Hippocampal formation (tissue), 2 donors: ENCODE measurements at places on chromosomes 6 and 20.

DNA sequence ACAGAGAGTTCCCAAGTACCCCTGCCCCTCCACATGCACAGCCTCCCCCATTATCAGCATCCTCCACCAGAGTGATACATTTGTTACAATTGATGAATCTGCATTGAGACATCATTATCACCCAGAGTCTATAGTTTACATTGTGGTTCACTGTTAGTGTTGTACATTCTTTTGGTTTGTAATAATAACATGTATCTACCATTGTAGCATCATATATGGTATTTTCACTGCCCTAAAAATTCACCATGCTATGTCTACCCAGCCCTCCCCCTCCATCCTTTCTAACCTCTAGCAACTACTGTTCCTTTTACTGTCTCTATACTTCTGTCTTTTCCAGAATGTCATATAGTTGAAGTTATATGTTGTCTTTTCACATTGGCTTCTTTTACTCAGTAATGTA, 273.9 kb upstream of the RNF217 start:
- DNase-seq: no peak

DNA sequence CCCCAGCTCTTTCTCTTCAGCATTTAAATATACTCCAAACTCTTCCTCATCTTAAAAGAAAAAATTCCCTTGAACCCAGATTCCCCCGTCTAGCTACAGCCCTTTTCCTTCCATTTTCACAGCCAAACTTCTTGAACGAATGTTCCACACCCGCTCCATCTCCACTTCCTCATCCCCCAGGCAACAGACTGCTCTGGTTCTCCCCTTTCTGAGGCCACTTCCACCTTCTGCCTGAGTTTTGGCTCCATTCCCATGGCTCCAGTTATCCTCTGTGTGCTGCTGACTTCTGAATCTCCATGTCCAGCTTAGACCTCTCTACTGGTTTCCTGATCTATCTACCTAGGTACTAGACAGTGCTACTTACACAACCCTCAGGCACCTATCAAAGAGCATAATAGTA, 106.4 kb downstream of the RALGAPA2 start:
- no peak for DNase-seq

GRCh38 chr6:39230654-39231035, 1.4 kb upstream of the KCNK5 start:
- no peak for DNase-seq

- DNase-seq: no peak
Measured at GRCh38 chr20:16314320-16314719, 258.9 kb downstream of the KIF16B start.

- no peak for DNase-seq
Measured at GRCh38 chr20:62480318-62480717, 4.5 kb upstream of the GATA5 start.

DNA sequence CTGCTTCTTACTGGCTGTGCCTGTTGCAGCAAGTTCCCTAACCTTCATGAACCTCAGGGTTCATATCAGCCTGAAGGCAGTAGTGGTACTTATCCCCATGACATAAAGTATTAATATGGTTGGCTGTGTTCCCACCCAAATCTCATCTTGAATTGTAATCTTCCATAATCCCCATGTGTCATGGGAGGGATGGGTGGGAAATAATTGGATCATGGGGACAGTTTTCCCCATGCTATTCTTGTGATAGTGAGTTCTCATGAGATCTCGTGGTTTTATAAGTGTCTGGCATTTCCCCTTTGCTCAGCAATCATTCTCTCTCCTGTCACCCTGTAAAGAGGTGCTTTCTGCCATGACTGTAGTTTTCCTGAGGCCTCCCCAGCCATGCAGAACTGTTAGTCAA, 61.8 kb downstream of the FAM229B start:
- no peak for DNase-seq

DNA sequence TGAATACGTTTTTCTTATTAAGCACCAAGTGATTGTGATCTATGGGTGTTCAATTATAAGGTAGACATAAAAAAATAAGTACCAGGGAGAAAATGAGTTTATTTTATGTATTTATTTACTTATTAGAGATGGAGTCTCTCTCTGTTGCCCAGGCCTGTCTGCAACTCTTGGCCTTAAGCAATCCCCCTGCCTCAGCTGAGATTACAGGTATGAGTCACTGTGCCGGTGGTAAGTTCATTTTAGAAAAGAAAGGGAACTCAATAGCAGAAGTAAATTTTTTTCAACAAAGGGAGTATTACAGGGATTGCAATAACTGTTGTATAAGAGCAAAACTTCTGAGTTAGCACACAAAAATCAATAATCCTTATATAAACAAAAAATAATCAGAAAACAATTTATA, 98.7 kb upstream of the FUT9 start:
- DNase-seq: no peak

- DNase-seq: no peak
Measured at GRCh38 chr20:44018942-44019637, 104.4 kb downstream of the TOX2 start.

GRCh38 chr6:131762984-131763383, 44.8 kb upstream of the ENPP1 start:
- no peak for DNase-seq

- peak; percentile 90 for DNase-seq
Measured at GRCh38 chr20:53578492-53579222, 15.0 kb downstream of the ZNF217 start.

GRCh38 chr6:168920289-168920688, 333.4 kb downstream of the THBS2 start:
- no peak for DNase-seq

GRCh38 chr6:35496036-35496840, 641 bp downstream of the TEAD3 start:
- no peak for DNase-seq

DNA sequence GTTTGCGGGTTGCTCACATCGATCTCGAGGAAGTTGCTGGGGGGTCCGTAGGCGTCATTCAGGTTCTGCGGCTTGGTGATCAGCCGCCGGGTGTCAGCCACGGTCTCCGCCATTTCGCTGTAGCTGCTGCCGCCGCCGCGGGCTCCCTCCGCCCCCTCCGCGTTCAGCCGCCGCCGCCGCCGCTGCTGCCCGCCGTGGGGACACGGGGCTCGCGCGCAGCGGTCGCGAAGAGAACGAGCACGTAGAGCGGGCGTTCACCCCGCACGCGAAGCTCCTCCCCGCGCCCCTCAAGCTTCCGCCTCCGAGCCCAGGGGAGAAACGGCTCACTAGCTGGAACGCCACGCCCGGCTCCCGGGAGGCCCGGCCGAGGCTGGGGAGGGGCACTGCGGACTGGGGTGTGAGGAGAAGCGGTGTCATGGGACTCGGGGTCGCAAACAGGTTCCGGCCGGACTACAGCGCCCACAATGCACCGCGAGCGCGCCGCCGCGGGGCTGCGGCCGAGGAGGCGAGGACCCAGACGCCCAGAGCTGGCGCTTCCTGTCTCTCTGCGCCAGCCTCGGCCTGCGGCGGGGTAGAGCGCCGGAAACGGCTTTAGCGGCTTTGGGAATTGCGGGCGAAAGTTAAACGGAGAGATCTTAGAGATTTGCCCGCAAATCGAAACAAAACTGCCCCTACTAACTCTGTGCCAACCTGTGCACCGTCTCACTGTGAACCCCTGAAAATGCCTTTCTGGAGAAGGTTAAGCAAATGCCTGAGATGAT, at the start of gene SNX3:
SNX3 (minus strand) TSS at position 232 of the 761 bp plus-strand sequence; CDS start at position 113, 119 bp downstream.
- DNase-seq: peak; percentile 99

DNA sequence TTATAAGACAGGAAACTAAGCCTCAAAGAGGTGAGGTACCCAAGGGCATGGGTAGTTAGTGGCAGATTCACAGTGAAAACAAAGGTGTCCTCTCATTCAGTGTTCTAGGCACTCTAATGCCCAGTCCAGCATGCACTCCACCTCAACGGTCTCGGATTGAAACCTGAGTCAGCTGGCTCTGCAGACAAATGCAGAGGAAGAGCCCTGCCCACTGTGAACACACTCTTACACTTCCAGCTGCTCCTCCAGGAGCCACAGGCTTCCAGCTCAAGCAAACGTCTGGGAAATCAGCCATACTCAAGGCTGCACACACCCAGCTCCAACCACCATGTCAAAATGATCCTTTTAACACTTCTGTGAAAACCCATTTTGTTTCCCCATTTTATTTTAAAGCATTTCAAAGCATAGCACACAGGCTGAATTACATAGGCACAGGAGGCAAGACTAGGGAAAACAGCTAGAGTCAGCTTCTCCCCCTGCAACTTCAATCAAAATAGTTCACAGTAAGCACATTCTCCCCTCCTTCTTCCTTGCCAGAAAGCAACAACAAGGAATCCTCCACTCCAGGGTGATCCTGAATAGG, 3.0 kb upstream of the IL17A start:
- DNase-seq: no peak

DNA sequence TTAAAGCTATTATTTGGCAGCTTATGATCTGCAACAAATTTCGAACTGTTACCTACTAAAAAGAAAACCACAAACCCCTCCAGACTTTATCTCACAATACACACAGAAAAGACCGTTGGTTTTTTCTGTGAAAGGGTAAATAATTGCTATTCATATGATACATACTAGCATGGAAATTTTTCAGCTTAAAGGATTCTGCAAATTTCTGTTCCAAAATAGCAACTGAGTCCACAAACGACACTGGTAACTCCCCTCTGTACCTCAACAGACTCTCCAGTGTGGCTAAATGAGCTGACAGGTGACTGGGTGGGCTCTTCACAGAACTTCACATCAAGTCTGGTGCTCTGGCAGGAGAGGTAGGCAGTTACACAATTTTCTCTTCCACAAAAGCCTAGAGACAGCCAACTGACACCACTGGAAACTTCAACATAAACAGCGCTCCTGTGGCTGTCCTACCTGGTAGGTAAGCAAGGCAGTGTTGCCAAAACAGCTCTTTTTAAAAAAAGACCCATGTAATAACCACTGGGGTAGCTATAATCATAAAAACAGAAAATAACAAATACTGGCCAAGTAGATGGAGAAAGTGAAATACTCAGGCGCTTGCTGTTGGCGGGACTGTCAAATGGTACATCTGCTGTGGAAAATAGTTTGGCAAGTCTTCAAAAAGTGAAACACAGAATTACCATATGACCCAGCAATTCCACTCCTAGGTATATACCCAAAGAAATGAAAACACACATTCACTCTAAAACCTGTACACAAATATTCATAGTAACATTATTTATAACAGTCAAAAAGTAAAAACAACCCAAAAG, 37.8 kb downstream of the ELOVL5 start:
- no peak for DNase-seq

- no peak for DNase-seq
Measured at GRCh38 chr6:136319732-136320131, 30.1 kb upstream of the BCLAF1 start.

GRCh38 chr6:39009476-39009875, 39.1 kb upstream of the GLP1R start:
- DNase-seq: no peak

DNA sequence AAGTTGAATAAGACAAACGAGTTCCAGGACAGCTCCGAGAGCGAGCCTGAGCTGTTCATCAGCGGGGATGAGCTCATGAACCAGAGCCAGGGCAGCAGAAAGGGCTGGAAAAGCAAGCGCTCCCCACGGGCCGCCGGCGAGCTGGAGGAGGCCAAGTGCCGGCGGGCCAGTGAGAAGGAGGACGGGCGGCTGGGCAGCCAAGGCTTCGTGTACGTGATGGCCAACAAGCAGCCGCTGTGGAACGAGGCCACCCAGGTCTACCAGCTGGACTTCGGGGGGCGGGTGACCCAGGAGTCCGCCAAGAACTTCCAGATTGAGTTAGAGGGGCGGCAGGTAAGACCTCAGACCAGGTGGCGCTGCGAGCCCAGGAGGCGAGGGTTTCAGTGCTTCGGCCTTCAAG, 56.0 kb upstream of the TMEM181 start:
- no peak for DNase-seq

- no peak for DNase-seq
Measured at GRCh38 chr6:8803181-8803760, 367.9 kb upstream of the SLC35B3 start.

DNA sequence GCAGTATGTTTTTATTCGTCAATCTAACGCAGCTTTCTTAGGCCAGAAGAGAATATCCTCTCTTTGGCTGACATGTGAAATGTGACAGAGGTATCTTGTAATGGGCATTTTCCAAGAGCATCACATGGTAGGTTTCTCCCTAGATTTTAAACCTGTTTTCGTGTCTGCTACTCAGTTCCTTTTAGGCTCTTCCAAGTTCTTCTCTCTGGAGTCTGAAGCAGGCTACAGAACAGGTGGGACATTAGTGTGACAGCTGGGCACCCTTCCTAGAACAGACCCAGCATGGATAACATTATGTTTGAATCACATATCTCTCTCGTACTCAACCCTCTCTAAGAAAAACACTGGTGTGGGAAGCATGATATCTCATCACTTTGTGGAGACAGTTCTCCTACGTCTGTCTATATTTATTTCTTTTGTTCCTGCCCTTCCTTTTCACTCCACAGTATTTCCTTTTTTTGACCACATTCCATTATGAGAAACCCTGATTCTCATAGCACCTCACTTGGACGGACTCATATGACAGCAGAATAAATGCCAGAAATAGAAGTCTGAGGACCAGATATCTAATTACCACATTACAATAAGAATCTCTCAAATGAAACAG, 263.4 kb downstream of the NKAIN2 start:
- DNase-seq: peak; percentile 65

DNA sequence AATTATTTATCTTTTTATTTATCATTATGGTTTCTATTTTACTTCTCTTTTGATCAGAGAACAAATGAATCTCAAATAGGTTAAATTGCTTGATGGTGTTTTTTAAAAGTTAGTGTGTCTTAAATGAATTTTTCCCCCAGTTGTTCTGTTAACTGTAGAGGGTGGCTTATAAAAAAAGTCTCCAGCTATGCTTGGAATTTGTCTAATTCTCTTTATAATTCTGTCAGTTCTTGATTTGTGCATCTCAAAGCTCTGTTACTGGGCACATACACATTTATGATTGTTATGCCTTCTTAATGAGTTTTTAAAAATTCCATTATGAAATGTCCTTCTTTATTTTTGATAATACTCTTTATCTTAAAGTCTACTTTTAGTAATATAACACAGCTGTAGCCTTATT, 58.0 kb downstream of the LIN28B start:
- DNase-seq: no peak

GRCh38 chr6:3748208-3749066, 3.1 kb downstream of the PXDC1 start:
- peak; percentile 41 for DNase-seq

- no peak for DNase-seq
Measured at GRCh38 chr20:5077761-5078387, 41.9 kb downstream of the PCNA start.

- no peak for DNase-seq
Measured at GRCh38 chr6:6823568-6824224, 235.2 kb downstream of the LY86 start.

DNA sequence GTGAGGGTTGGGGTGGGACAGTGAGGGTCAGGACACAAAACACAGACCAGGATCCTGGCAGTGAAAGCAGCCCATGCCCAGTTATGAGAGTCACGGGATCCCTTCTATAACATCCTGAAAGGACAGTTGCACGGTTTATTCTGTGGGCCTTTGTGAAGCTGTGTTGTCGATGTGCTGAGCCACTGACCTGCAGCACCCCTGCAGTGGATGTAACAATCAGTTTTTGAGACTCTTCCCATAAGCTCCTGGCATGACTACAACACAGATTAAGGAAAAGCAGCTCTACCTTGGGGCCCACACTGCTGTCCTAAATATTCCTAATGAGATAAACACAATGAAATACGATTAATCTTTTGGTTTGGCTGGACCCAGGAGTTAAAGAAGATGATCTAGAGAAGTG, 3.7 kb downstream of the PYGB start:
- DNase-seq: no peak

- DNase-seq: peak; percentile 37
Measured at GRCh38 chr6:28922821-28923317, 916 bp downstream of the TRIM27 start.

GRCh38 chr20:49420292-49420691, 62.2 kb downstream of the KCNB1 start:
- no peak for DNase-seq
